ENCODE measurements at places on chromosomes 16 and 17.

DNA sequence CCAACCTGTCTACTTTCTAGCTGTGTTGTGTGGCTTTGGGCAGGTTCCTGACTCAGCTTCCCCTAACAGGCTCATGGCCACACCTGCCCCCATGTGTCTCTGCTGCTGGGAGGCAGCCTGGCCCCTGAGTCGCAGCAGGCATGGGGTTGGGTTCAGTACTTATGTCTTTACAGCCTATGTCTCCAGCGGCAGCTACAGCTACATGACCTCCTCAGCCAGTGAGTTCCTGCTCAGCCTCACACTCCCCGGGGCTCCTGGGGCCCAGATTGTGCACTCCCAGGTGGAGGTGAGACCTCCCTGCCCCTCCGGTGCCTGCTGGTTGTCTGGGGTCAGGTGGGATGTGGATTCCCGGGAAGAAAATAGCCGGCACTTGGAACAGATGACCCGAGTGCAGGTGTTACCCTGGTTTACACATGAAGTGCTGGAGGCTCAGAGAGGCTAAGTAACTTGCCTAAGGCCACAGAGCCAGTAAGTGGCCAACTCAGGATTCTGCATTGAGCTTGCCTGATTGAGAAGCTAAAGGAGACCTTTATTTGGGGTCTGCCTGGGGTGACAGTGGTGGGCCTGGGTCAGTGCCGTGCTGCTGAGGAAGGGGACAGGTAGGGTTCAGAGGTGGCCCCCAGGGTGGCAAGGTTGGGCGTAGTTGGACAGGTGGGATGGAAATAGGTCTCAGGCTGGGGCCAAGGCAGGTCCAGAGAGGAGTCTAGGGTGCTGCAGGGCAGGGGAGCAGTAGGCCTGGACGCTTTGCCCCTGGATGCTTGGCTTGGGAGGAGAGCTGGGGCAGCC is 15.9 kb downstream of the FCSK start:
- no peak for DNase-seq

DNA sequence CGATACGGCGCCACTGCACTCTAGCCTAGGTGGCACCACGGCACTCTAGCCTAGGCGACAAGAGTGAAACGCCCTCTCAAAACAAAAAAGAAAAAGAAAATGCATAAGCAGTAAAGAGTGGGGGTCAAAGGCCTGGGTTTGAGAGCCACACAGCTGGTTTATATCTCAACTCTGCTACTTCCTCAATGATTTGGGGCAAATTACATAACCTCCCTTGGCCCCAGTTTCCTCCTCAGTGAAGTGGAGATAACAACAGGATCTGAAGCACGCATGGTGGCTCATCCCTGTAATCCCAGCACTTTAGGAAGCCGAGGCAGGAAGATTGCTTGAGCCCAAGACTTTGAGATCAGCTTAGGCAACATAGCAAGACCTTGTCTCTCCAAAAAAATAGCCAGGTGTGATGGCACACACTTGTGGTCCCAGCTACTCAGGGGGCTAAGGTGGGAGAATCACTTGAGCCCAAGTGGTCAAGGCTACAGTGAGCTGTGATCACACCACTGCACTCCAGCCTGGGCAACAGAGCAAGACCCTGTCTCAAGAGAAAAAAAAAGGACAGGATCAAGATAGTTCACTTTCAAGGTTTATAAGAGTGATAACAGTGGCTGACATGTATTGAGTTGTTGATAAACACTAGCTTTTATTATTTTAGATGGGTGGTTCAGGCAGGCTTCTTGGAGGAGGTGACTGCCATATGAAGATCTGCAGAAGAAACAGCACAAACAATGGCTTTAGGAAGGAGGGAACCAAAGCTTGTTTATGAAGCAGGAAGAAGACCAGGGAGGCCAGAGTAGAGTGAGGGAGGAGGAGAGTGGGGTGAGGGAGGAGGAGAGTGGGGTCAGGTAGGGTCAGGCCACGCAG is 8.5 kb upstream of the COG1 start:
- no peak for DNase-seq

- no peak for DNase-seq
Measured at GRCh38 chr17:49443862-49444261, 29.2 kb upstream of the PHB1 start.

- DNase-seq: no peak
Measured at GRCh38 chr17:75011401-75012095, 922 bp upstream of the MRPL58 start.

- DNase-seq: no peak
Measured at GRCh38 chr17:50303596-50303995, 29.3 kb downstream of the TMEM92 start.

DNA sequence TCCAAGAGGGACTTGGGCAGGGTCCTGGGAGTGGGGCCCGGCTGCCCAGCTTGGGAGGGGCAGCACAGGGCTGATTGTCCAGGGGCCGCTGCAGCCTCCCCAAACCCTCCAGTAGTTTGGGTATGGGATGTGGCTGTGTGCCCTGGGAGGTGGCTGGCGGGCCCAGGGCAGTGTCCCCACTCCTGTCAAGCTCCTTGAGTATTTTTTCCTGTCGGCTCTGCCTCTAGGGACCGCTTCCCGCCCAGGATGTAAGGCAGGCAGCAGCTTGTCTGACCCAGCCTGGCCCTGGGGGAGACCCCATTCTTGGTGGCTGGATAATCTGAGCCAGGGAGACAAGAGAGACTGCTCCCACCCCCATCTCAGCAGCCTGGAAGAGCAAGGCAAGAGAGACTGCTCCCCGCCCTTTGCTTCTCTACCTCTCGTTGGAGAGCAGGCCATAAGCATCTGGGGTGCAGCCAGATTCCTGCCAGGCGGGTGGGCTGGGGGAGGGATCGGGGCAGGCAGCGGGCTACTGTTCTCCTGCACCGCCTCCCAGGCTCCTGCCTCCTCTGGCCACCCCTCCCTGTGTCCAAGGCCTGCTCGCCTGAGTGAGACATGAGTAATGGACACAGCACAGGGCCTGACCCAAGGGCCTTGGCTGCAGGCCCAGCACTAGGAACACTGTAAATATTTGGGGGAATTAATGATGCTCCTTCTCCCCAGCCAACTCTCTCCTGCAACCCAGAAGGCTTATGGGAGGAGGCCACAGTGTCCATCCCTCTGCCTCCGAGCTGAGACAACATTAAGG is 18.4 kb upstream of the ITGA3 start:
- no peak for DNase-seq

DNA sequence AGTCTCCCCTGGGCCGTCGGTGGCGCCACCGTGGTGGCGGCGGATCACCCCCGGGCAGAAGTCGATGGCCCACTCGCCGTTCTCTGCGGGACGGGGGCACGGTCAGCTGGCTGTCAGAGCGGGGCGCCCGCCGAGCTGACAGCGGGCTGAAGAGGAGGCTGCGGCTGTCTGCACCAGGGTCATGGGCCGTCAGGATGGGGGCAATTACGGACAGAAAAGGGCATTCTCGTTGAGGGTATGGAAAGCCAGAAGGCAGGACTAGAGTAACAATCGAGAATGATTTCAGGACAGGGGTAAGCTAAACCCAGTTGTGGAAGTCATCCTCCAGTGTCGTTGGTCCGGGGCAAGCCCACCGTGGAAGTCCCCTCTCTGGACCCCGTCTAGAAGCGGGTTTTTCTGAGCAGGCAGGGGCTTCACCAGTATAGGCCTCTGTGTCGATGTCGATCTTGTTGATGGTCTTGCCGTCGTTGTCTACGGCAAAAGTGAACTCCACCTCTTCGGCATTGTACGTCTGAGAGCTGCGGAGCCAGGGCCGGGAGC is 1.7 kb downstream of the CHRNE start:
- no peak for DNase-seq

DNA sequence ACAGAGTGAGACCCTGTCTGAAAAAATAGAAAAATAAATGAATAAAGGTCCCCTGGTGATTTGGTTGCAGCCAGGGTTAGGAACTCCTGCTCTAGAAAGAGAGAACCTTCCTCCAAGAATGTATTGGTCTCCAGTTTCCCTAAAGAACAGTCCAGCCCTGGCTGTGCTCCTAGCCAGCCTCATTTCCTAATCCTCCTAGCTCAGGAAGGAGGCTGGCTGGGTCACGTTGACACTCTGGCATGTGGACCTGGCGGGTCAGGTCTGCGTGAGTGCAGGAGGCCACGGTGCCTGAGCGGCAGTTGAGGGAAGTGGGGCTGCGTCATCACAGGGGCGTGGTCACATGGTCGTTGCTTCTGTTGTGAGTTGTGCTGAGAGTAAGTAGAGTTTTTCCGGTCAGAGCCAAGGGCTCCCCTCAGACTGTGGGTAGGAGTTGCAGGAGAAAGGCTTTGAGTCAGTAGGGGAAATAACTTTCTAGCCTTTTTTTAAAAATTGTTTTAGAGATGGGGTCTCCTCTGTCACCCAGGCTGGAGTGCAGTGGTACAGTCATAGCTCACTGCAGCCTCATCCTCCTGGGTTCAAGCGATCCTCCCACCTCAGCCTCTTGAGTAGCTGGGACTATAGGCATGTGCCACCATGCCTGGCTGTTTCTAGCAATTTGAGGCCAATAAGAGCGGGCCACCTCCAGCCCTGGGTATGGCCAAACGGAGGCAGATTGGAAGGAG is 194.0 kb upstream of the CIBAR2 start:
- DNase-seq: no peak

DNA sequence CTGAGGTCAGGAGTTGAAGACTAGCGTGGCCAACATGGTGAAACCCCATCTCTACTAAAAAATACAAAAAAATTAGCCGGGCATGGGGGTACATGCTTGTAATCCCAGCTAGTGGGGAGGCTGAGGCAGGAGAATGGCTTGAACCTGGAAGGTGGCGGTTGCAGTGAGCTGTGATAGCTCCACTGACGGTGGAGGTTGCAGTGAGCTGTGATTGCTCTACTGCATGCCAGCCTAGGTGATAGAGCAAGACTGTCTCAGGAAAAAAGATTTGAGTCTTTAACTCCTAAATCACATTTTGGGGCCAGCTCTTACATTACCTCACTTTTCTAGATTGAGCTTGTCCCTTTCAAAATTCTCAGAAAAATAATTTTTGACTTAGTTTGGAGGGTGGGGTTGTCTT is 15.2 kb downstream of the VMP1 start:
- no peak for DNase-seq

GRCh38 chr16:75379339-75379738 is 54.0 kb downstream of the CFDP1 start:
- DNase-seq: no peak

DNA sequence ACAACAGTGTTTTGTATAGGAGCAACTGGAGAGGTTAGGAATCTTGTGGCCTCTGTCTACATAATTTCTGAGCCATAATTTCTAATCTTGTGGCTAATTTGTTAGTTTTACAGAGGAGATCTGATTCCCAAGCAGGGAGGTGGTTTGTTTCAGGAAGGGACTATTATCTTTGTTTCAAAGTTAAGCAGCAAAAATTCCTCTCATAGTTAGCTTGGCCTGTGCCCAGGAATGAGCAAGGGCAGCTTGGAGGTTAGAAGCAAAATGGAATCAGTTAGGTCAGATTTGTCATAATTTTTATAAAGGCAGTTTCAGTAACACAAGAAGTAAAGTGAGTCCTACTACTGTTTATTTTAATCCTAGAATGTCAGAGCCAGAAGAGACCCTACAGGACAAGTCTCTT is 2.0 kb upstream of the RDM1 start:
- DNase-seq: no peak

- DNase-seq: no peak
Measured at GRCh38 chr17:1967213-1967612, 57.9 kb downstream of the RTN4RL1 start.

GRCh38 chr16:6964679-6965078 is 368.0 kb upstream of the RBFOX1 start:
- no peak for DNase-seq

DNA sequence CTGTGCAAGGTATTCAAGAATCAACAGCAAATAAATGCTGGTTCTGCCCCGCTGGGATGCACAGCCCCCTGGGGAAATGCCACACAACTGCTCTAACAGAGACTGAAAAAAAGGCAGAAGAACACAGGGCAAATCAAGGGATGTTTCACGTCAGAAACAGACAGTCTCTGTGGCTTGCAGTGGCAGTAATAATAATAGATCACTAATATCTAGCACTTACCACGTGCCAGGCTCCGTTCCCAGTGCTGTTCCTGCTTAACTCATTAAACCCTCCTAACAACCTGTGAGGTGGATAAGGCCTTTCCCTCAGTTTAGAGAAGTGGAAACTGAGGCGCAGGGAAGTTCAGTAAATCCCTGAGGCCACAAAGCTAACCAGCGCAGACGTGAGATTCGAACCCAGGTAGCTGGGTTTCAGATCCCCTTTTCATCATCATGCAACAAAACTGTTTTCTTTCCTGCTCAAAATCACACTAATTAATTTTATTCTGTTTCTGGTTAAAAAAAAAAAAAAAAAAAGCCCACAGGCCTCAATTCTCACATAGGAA is 36.7 kb downstream of the ARHGAP17 start:
- no peak for DNase-seq

DNA sequence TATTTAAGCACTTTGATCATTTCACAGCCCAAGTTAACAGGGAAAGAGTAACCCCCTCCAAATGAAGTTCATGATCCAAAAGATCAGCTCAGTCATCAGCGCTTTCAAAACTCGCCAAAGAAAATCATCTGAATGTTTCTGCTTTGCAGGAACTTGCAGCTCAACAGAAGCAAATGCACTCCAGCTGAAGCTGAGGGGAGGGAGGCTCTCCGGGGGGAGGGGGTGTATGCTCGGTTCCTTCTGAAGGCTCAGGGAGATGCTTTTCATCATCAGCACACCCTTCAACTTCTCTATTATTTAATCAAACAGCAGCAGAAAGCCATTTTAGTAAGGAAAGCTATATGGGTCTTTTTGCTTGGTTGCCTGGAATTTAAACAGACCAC is 24.4 kb upstream of the ERN1 start:
- DNase-seq: no peak

- no peak for DNase-seq
Measured at GRCh38 chr16:75264999-75265910, 13.8 kb upstream of the BCAR1 start.

- DNase-seq: no peak
Measured at GRCh38 chr17:77214328-77214727, 73.6 kb downstream of the SEC14L1 start.

- DNase-seq: no peak
Measured at GRCh38 chr16:1470481-1471251, 4.2 kb downstream of the CLCN7 start.

GRCh38 chr16:54977211-54977610 is 46.5 kb downstream of the IRX5 start:
- DNase-seq: no peak

- no peak for DNase-seq
Measured at GRCh38 chr16:1778200-1779179, 3.9 kb downstream of the SPSB3 start.

DNA sequence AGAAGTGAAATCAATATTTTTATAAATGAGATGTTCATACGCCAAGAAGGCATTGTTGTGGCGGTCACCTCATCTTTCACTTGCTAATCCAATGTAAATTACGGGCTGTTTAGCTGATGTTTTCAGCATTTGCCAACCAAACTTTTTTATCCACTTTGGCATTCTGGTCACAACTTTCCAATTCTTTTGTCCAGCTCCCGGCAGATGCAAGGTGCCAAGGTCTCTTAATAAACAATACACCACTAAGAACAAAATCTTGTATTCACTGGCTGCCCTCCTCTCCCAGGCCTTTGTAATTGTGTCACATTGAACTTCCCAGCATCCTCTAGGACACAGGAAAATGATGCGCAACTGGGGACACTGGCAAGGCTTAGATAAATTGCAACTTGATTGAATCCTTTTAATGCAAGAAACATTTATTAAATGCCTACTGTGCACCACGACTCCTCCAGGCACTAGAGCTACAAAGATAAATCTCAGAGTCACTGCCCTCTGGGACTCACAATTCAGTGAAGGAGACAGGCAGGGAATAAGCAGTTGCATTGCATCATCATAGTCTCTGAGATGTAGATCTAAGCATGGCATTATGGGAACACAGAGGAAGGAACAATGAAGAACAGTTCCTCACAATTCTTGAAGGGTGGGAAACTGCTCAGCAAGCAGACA is 165.4 kb upstream of the C16orf82 start:
- no peak for DNase-seq

GRCh38 chr16:79298894-79299799 is 301.4 kb downstream of the MAF start:
- DNase-seq: no peak
